ENCODE measurements at places on chromosomes 16 and 17.

- DNase-seq: no peak
Measured at GRCh38 chr17:30339086-30339485, 5.2 kb upstream of the TMIGD1 start.

GRCh38 chr16:53841884-53842283 lies 137.9 kb downstream of the FTO start:
- no peak for DNase-seq

- DNase-seq: no peak
Measured at GRCh38 chr16:2276368-2277195, 8.7 kb upstream of the RNPS1 start.

- peak; percentile 33 for DNase-seq
Measured at GRCh38 chr17:44400226-44400847, 10.9 kb upstream of the ITGA2B start.

GRCh38 chr17:65519462-65519861 lies 42.0 kb downstream of the AXIN2 start:
- no peak for DNase-seq

DNA sequence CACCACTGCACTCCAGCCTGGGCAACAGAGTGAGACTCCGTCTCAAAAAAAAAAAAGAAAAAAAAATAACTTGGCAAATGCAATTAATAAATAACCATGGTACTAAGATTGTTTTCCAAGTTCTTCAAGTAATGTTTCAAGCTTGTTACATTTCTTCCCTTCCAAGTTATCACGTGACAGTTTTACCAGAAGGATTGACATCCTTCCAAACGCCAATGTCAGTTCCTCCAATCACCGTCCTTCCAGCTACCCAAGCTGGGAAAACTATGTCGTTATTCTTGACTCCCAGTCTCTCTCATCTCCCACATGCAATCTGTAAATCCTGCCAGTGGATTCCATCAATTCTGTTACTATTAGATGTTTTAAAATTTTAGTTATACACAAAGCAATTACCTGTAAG lies 3.9 kb upstream of the PHAF1 start:
- no peak for DNase-seq

DNA sequence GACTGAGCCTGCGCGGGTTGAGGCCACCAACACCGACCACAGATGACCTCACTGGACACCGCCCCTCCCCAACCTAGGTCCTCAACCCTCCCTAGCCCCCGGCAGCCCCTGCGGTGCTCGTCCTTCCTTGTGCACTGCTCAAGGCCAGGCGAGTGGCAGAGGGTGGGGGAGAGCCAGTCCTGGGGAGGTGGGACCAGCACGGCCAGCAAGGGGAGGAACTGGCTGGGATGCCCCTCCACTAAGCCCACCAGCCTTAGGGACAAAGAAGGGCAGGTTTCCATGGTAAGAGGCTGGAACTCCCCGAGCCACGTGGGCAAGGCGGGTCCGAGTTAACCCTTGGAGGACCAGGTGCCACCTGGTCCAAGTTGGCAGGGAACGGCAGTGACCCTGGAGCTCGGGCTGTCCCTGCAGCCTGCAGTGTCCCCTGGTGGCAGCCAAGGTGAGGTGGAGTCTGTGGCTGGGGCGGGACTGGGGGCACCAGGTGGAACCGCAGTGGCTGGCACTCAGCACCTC lies 9.2 kb downstream of the FSCN2 start:
- DNase-seq: peak; percentile 53

DNA sequence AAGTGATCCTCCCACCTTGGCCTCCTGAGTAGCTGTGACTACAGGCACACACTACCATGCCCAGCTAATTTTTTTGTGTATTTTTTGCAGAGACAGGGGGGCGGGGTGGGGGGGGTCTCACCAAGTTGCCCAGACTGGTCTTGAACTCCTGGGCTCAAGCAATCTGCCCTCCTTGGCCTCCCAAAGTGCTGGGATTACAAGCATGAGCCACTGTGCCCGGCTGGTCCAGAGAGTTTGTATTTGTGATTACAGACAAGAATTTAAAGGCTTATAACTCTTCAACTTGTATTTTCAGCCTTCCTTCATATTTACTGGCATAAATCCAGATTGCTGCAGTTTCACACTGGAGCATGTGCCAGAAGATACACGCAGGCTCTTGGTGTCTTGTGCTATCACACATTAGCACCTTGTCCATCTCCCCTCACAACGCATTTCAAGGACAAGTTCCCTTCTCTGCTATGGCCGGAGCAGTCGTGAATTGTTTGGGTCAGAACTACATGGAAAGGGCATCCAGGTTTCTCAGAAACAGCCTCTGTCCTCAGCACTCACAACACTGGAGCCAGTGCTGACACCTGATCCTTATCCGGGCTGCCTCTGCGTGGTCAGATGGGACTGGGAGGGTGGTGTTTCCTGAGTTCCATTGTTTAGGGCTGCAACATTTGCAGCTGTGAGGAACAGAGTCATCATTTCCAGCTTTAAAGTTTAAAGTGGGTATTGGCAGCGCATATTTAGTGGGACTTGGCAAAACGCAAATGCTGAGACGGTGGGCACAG lies 28.1 kb downstream of the WSCD1 start:
- no peak for DNase-seq

Data from NB4 (cell line).